T-helper 9 cell (primary cell): ENCODE measurements at places on chromosomes 16 and 17.
A peak's percentile ranks its signal among the peaks of the same experiment; 100 is the strongest.

DNA sequence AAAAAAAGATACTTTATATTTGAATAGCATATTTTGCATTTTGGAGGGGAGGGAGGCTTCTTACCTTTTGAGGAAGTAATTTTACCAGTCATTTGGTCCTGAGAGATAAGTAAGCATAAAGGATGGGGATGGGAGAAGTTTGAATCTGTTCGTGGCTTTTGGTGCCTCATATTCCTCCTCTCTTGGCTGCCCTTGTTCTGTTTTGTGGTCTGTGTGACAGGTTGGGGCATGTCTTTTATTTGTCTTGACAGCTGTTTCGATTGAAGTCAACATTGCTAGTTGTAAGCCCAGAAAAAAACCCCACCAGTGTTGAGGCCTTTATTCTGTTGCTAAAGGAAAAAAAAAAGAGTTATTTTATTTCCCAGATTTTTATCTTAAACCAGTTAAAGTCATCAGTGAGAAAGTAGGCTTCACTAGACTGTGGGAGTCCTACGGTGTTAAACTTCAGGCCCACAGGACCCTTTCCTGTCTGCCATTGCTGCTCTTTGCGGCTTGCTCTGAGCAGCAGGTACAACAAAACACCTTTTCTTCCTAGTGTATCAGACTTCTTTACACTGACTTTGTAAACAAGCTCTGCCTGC is 11.4 kb downstream of the SLC7A6 start:
- DNase-seq = peak; percentile 33

DNA sequence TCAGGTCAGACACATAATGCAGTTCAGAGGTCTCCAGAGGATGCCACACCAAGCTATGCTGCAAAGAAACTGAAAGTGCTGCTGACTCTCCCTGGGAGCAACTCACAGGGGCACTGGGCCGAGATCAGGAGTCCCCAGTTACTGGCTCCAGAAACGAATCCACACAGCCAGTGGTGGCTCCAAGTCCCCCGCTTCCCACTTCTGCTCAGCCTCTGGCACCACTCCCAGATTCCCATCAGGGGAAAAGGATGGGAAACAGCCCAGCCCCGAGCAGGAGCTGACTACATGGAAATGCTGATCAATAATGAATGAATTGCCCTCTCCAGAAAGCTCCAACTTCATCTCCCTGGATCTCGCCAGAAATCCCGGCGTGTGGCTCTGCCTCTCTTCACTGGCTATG is 62.3 kb upstream of the CDH5 start:
- no peak for DNase-seq

DNA sequence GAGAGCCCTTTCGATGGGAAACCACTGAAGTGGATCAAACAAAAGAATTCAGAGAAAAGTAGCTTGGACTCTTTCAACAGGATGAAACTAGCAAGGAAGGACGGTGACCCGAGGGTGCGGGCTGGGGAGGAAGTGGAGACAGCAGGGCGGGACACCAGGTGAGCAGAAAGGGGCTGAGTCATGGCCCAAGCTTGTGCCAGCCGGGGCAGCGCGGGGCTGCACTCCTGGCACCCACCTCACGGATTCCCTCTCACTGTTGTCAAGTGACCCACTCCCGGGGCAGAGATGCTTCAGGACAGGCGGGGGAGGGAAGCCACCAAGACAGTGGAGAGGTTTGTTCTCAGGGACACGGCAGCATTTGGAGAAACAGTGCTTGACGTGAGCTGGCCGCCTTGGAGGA is 10.7 kb upstream of the RNF222 start:
- no peak for DNase-seq

DNA sequence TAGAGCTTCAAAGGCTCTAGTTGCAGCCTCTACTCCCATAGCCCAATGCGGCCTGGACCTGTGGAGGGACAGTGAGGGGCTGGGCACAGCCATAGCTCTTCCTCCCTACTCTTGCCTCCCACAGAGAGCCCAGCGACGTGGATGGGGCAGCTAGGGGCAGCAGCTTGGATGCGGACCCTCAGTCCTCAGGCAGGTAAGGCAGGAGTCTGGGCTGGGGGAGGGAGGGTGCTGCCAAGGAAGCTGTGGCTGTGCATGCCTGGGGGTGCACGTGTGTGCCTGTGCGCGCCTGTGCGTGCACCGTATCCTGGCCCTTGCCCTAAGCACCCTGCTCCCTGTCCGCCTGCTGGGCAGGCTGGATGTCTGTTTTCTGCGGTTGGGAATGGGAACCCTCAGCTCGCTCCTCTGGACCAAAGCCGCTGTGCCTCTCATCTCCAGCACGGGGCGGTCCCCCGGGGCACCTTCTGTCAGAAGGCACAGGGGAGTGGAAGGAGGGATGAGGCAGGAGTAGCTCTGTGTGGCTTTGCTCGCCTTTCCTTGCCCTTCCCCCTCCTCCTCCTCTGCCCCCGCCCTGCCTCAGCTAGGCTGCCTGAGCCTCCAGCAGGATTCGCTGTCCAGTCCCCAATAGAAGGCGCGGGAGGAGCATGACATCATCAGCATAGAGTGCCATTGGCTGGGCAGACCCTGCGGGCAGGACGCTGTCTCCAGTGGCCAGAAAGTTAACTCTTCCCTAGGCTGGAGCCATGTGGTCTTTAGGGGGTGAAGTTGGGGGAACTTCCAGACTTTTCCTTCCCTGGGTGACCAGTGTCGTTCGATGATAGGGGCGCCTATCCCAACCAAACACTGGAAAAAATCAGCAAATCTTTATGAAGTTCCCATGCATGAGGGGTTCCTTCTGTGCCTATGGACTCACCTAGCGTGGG is 797 bp downstream of the PRCD start:
- DNase-seq = no peak

DNA sequence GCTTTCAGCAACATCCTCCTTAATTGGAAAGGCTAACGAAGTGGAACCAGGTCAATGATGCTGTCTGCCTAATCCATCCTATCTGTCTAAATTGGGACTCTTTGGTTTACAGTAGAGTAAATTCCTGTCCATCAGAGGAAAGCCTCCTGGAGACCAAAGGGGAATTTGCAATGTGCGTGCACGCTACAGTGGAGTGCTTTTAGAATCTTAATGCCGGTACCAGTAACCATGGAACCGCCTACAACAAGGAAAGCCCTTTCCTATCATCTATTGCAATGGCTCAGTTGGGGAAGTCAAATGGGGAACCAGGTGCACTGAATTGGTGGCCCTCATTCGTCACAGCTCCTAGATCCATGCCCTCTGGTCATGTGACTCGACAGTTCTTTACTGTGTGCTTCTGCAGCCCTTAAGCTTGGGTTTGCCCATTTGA is 110.1 kb downstream of the XYLT1 start:
- no peak for DNase-seq

DNA sequence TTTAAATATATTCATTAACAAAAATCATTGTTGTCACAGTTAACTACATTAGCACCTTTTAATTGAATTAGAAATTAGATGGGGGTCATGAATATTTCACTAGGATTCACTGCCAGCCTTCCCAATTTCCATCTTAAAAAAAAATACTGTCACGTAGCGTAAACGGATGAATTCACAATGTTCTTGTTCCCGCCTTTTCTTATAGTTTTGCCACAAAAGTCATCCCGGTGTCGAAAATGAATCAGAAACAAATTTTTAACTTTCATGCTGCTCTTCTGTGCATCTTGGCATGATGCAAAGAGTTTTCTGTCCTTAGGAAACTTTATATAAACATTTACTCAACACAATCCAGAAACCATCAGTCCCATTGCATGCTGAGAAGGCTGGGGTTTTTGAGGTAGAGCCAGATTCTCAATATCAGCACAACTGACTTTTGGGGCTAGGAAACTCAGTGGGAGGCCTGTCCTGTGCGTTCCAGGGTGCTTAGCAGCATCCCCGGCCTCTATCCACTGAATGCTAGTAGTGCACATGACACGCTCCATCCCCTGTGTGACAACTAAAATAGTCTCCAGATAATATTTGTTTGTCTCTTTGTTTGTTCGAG is 252.9 kb upstream of the XYLT1 start:
- DNase-seq = no peak

DNA sequence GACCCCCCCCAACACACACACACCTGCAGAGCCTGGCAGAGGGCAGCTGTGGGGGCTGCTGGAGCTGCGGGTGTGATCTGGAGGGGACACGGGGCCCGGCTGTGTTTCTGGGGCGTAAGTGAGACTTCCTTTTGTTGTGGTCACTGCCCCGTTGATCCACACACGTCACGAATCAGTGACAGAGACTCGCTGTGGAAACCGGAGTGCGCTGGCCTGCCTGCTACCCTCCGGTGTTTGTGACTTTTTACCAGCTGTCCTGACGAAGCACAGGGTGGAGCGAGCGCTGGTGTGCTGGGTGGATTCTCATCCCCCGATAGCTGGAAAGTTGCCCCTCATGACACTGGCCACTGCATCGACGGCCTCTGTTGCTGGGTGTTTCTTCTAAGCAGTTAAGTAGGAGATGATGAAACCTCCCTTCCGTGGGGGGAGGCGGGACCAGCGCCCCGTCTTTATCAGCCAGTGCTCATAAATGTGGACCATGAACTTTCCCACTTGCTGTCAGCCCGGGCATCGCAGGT is 2.3 kb downstream of the METRNL start:
- no peak for DNase-seq

GRCh38 chr17:17172990-17173389 is 33.1 kb downstream of the PLD6 start:
- DNase-seq = no peak
